Activated gamma-delta T cell treated with anti-CD3 and anti-CD28 coated beads, Interleukin-2, amount 50 U/mL, for 16 hours (primary cell): ENCODE measurements at places on chromosomes 12 and 14.

GRCh38 chr14:59273737-59274136, 85.3 kb downstream of the DAAM1 start:
- no peak for DNase-seq

DNA sequence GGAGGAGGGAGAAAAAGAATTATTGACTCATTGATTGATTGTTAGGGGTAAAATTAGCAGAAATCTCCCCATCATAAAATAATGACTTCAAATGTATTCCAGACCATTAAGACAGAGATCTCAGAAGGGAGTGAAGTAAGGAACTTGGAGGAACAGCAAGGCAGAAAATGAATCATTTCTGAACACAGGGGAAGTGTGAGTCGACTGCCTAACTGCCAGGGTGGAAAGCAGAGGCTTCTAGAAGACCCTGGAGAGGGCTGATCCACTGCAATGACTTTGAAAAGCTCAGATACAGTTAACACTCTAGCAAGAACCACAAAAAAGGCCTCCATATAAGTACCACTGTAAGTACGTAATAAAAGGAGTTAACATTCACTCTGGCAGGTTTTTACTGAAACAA, 9.7 kb downstream of the GLTP start:
- DNase-seq = no peak

GRCh38 chr14:64746298-64747250, 42.4 kb downstream of the PLEKHG3 start:
- no peak for DNase-seq

- no peak for DNase-seq
Observed at GRCh38 chr12:59067083-59067482, 146.8 kb upstream of the LRIG3 start.

GRCh38 chr14:26820138-26820537, 222.3 kb upstream of the NOVA1 start:
- no peak for DNase-seq

GRCh38 chr14:68785534-68786490, 7.1 kb downstream of the ZFP36L1 start:
- no peak for DNase-seq

DNA sequence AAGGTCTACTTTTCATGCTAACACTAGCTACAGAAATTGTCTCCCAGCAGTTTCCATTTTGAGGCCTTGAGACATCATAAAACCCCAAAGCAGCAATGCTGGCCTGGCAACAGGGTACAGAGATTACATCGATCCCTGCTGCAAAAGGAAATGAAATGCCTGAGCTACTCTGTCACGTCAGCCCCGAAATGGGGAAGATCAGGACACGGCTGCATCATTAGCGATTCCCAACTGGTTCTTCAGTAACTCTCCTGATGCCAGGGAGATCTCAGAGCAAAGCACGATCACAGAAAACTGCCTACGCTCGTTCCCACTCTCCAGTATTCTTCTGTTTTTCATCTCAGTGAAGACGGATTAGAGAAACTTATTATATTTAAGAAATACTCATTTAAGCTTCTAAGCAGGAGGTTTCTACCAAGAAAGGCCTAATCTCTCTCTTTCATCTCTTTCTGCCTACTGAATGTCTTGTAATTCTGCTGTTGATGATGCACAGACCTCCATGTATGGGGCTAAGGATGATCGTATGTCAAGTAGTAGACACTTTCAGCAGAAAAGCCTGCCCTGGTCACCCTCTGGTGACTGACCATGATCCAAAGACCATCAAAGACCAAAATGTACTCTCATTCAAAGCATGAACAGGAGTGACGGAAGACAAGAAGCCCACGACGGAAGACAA, 168.5 kb downstream of the RIMBP2 start:
- no peak for DNase-seq

GRCh38 chr14:52458721-52459085, 93.6 kb downstream of the TXNDC16 start:
- DNase-seq = no peak

DNA sequence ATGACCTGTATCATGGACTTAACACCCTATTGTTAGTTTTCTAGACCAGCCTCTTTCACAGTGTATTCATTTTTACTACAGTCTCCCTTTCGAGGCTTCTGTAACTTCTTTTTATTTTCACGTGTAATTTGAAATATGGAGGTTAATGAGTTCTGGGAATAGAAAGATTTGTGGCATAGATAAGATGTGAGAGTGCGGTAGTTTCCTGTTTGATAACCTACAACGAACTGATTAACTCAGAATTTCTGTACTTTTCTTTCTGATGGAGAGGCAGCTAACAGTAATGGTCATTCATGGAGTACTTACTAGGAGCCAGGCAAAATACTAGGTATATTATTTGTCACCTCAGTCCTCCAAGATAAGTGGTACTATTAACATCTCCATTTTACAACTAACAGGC, 21.2 kb downstream of the POLR3B start:
- no peak for DNase-seq

DNA sequence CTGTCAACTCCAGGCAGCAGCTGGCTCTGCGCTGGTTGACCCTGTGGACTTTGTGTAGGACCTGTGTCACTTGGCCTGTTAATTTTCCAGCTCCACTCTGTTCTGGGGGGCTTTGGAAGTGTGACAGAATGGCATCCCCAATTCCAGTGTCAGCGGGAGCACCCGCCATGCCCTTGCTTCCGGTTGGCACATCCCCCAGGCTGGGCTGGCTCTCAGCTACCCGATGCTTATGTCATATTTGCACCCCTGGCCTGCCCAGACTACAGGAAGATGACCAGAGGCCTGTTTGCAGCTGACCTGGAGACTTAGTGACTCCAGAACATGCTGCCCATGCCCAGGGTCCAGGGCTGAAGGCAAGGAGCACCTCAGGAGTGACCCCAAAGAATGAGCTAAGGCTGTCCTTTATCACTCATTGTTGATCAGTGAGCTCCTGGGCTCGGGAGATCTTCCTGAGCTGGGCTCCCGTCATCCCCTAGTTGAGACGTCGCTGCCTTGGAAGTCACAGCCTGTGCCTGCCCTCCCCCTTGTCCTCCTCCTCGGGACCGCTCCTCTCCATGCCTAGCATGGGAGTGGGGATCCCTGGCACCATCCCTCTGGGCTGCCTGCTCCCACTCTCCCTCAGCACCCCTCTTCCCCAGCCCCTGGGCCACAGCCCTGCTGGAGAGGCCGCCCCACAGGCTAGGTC, 163.4 kb upstream of the RTL1 start:
- no peak for DNase-seq

DNA sequence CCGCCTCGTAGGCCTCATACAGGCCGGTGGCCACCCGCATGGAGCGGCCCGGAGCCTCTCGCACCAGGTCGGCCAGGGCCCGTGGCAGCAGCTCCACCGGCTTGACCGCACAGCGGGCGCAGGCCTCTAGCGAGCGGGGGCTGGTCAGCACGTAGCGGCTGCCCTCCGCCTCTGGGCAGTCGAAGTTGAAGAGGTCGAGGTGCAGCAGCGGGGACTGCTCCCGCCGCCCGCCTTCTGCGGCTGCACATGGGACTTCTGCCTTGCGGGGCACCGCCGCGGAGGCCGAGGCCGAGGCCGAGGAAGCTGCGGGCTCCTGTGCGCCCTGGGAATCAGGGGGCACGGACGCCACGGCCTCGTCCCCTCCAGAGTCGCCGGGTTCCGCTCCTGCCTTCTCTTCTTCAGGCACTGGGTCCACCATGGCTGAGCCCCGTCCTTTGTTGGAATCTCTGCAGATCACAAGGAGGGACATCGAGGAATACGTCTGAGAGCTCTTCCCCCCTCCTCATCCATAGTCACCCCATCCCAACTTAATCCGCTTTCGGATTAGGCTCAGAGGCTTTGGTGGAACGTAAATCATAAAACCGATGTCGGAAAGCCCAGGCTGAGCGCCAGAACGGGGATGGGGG, 1.4 kb downstream of the CCDC177 start:
- no peak for DNase-seq

- no peak for DNase-seq
Observed at GRCh38 chr14:55241673-55242072, 29.5 kb upstream of the FBXO34 start.

DNA sequence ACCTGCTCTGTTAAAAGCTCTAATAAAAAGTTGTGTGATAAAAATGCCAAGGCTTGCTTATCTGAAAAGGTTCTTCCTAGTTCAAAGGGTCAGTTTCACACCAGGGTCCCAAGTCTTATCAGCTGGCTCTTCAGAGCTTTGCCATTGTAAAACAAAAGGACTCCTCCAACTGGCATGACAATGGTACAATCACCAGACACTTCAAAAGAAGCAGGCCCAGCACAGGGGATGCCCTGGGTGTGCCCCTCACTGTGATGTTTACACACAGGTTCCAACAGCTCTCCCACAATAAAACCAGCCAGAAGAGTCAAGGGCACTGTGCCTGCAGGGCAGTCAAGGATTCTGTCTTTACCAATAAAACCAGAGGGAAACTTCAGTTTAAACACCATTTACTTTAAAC, 78.7 kb downstream of the PRICKLE1 start:
- no peak for DNase-seq

DNA sequence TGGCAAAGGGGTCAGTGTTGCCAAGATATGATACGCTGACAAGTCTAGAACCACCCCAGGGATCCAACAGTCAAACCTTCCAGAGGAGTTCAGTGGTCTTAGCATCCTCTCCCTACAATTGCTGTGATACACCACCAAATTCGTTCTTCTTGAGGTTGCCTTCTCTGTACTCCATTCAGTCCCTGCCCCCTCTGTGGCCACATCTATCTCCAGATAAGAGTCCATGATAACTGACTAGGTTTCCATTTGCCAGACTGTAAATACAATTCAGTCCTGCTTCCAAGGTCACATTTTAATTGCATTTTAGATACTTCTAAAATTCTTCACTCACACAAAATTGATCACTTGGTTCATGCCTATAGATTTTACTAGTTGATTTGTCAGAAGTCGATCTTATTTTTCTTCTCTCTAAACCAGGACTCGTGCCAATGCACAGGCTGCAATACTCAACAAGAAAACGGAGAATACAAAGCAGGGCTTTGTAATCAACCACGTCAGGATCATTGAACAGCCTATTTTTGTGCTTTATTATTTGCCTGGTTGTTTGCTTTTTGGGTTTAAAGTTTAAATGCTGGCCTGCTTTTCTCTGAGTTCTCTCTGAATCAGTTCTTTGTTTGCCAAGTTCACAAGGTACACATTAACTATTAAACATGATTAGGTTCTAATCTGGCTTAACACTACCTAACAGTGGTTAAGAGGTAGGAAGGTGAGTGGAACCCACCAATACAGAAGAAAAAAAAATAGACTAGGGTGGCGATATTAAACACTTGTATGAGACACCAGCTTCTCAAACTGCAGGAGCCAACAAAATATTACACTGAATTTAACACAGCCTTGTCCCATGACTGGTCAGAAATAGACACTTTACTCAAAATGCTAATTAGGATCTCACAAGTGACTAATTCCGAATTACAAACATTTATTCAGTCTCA, 5.3 kb upstream of the TSPAN8 start:
- DNase-seq = no peak

DNA sequence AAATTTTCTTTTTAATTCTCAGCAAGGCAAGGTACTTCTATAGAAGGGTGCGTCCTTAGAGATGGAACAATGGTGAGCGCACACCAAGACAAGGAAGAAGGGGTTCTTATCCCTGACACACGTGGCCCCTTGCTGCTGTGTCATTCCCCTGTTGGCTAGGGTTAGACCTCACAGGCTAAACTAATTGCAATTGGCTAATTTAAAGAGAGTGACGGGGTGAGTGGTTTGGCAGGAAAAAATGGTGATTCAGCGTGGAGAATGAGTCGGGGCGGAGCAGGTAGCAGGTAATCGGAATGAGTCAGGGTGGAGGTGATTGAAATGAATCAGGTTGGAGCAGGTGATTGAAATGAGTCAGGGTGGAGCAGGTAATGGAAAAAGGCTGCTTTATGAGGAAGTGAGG, 36.3 kb upstream of the HECTD1 start:
- no peak for DNase-seq

DNA sequence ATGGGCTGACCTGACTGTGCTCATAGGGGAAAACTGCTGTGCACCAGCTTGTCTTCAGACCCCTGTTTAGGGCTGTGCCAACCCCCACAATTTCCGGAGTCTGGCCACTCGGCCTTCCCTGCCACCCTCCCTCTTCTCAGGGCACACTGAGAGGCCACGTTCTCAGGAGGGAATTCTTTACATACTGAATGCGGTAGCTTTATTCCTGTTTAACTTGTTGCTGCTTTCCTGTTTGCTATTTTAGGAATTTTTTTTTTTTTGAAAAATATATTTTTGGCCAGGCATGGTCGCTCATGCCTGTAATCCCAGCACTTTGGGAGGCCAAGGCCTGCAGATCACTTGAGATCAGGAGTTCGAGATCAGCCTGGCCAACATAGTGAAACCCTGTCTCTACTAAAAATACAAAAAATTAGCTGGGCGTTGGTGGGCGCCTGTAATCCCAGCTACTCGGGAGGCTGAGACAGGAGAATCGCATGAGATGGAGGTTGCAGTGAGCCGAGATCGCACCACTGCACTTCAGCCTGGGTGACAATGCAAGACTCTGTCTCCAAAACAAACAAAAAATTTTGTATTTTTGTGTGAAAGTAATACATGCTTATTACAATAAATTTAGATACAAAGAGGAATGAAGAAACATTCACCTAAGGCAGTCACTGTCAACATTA, 39.5 kb downstream of the TPCN1 start:
- no peak for DNase-seq

DNA sequence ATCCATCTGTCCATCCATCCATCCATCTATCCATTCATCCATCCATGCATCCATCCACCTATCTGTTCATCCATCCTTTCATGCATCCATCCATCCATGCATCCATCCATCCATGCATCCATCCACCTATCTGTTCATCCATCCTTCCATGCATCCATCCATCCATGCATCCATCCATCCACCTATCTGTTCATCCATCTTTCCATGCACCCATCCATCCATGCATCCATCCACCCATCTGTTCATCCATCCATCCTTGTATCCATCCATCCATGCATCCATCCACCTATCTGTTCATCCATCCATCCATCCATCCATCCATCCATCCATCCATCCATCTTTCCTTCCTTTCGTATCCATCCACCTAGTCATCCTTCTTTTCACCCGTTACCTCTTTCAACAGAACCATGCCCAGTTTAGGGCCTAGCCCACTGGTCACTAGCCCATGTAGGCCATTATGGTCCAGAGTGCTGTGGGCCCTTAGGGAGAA, 66.3 kb downstream of the KIF26A start:
- DNase-seq = no peak

- DNase-seq = no peak
Observed at GRCh38 chr14:22978981-22979671, 3.2 kb downstream of the AJUBA start.
